ENCODE measurements at places on chromosomes 13 and 19. TPM values are rescaled to one million over a fixed set of nuclear protein-coding genes. Genes with fewer than 3 reads are reported as not detected.

The SYNGR4 gene
- 16.4 TPM for polyA plus RNA-seq

The HCST gene
- 2.3 TPM for polyA plus RNA-seq

The C19orf33 gene
- 19.4 TPM for polyA plus RNA-seq

The ZNF491 gene
- 1.1 TPM for polyA plus RNA-seq

The FCGBP gene
- polyA plus RNA-seq = 7.5 TPM

The FCER2 gene
- not detected for polyA plus RNA-seq

The GZMM gene
- polyA plus RNA-seq = 0.31 TPM

The TTC9B gene
- polyA plus RNA-seq = 0.05 TPM

The CCL25 gene
- 0.19 TPM for polyA plus RNA-seq

The KANK3 gene
- 7.7 TPM for polyA plus RNA-seq

The LYPD3 gene
- 1.7 TPM for polyA plus RNA-seq

The CRLF1 gene
- 9.6 TPM for polyA plus RNA-seq

The ZFP14 gene
- 2.0 TPM for polyA plus RNA-seq

The LRG1 gene
- polyA plus RNA-seq = 36.4 TPM

The FUT2 gene
- 3.7 TPM for polyA plus RNA-seq

The RNF225 gene
- not detected for polyA plus RNA-seq

The CRB3 gene
- polyA plus RNA-seq = 28.7 TPM

The FLT3 gene
- 3.9 TPM for polyA plus RNA-seq

The ACER1 gene
- polyA plus RNA-seq = not detected

The RHPN2 gene
- 11.4 TPM for polyA plus RNA-seq

The TEX101 gene
- polyA plus RNA-seq = not detected

The TMEM150B gene
- 0.14 TPM for polyA plus RNA-seq

The OR7A5 gene
- polyA plus RNA-seq = not detected

The PRR36 gene
- polyA plus RNA-seq = 2.8 TPM

The ZNF135 gene
- 8.5 TPM for polyA plus RNA-seq

The UCHL3 gene
- 18.6 TPM for polyA plus RNA-seq

Measured in pancreas (tissue), 10 donors.